ENCODE measurements at places on chromosomes 5 and 9.

DNA sequence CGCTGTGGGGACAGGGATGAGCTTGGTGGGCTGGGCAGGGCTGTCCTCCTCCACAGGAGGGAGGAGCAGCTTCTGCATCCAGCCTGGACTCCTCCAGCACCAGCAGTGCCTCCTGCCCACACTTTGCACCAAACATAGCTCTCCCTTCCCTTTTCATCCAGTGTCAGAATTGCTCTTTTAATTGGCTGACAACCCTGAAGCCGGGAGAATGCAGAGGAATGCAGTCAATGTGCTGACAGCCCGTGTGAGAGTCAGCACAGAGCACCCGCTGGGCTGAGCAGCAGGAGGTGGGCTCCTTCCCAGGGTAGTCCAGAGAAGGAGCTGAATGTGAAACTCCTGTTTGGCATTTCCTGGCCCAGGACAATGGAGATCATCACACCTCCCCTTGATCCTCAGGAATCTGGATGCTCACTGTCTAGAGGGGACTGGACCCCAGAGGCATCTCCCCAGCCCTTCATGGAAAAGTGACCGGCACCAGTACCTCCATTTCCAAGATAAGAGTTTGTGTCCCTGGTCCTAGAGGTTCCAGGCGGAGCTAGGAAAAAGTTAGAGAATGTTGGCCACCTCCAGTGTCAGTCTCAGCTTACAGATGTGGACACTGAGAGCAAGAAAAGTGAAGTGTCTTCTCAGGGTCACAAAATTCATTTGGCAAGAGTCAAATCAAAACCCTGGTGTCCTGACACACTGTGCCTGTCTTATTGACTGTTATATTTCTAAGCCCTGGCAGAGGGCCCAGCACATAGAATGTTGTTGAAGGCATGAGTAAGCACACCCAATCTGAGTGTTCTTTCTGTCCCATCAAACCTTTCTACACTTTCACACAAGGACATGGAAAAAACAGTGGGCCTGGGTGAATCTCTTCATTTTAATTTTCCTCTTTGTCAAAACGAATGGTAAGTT is 202.1 kb downstream of the SNX18 start:
- DNase-seq: peak; percentile 60

GRCh38 chr9:94934816-94935328 is 208.4 kb downstream of the AOPEP start:
- no peak for DNase-seq

- no peak for DNase-seq
These were observed 83.5 kb upstream of the CCL21 start for GRCh38 chr9:34793428-34793827.

DNA sequence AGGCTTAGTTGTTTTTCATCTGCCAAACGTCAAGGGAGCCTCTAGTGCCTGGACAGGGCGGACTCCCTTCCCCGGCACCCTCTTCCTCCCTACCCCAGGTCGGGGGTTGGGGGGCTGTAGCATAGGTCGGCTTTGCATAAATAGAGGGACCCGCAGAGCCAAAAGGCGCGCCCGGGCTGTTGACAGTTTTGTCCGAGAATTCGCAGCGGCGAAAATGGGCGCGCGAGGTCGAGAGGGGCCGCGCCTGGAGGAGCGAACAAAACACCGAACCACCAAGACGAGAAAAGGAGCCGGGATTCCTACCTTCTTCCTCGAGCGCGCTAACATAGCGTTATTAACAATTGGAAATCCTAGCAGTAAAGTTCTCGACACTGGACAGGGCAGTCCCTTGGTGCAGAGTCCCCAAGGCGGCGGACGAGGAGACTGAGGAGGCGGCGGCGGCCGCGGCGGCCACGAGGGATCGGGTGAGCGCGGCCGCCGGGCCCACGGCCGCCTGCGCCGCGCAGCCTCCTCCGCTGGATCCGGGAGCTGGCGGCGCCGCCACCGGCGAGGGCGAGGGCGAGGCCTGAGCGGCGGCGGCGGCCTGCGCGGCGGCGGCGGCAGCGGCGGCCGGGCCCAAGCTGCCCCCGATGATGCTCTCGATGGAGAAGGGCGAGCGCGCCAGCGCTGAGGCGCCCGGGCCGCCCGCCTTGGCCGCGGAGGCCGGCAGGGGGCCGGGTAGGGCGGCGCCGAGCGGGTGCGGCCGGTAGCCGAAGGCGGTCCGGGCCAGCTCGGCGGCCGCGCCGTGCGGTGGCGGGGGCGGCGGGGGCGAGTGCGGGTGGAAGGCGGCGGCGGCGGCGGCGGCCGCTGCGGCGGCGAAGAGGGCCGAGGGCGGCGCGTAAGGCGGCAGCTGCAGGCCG is 1.7 kb downstream of the FOXD1 start:
- peak; percentile 52 for DNase-seq

DNA sequence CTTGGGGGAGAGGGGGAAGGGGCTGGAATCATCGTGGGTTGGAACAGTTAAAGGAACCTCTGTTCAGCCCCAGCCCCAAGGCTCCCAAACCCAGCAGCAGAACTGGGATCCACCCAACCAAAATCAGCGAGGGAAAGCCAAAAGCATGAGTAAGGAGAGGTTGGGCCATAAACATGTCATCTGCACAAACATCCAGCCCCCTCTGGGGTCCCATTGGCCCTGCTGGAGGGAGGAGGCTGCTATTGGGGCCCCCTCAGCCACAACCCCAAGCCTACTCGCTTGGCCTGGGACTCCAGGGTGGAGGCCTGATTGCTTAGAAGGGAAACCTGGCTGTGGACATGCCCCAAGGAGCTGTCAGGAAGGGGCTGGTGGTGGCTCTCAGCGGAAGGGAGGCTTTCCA is 154.9 kb downstream of the FGF18 start:
- no peak for DNase-seq

GRCh38 chr5:78899922-78900362 is 85.2 kb downstream of the ARSB start:
- peak; percentile 64 for DNase-seq

DNA sequence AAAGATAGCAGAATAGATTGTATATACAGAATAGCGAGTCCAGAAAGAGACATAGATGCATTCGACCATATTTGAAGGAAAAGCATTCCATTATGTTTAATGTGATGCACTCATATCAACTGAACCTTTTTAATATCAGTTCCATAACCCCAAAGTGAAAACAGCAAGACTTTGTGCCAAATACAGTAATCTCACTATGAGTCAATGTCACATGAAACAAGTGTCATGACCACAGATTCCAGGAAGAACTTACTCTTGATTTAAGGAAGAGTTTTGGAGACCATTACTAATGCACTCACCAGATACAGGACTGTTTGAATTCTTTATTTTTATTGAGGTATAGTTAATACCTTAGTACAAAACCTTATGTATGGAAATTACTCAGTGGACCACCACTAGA is 220.5 kb downstream of the SH3GL2 start:
- DNase-seq: no peak

DNA sequence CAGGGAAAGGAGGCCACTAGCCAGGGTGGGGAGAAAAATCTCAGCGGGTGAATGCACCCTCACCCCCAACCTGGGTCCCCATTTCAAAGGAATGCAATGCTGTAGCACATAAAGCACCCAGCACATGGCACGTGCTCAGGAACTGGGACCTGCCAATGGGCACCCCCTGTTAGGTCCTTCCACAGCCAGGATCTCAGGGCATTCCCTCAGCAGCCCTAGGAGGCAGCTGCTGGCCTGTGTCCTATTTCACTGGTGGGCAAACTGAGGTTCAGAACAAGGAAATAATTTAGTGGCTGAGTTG is 8.8 kb downstream of the DNM1 start:
- DNase-seq: no peak

DNA sequence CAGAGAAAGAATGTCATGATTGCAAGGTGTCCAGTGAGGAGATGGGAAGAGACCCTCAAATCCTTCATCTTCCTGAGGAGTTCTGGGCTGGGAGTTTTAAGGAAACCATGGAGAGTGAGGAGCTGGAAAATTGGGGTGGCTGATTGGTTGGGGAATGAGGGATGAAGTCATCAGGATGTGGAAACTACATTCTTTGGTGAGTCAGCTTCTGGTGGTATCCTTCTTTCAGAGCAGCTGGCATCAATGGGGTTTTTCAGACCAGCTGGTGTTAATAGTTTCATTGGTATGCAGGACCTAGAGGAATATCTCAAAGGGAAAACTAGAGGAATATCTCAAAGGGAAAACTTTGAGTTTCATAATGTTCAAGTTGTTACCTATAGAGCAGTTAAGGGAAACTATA is 45.2 kb downstream of the RNF180 start:
- DNase-seq: no peak

DNA sequence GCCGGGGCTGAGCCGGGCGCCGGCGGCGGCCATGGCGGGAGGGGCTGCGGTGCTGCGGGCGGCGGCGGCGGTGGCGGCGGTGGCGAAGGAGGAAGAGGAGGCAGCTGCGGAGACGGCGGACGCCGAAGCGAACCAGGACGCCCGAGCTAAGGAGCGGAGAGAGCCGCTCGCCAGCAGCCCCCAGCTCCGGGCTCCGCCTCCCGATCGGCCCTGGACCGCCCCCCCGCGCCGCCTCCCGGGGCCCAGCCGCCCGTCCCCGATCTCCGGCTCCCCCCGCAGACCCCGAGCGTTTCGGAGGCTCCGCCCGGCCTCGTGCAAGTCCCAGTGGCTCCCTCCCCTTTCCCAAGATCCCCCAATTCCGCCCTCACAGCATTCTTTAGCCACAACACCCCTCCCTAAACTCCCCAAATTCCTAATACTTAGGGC is at the start of gene ASTN2:
ASTN2 (minus strand) TSS at position 152 of the 426 bp plus-strand sequence; CDS start at position 33, 119 bp downstream.
- DNase-seq: peak; percentile 74

DNA sequence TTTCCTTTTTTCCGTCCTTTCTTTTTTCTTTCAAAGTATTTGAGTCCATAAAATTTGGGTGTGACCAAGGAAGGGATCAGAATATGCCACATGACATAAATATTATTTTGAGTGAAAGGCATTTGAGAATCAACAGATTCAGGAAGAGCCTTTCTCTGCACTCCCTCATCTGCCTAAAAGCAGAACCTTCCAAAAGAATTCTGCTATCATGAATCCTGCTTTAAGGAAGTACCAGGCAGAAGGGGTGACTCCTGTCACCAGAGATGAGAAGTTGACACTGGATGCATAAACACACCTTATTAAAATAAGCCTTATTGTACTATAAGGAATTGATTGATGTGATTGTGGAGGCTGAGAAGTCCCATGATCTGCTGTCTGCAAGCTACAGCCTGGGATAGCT is 196.7 kb downstream of the SREK1 start:
- DNase-seq: no peak

- no peak for DNase-seq
These were observed 39.3 kb downstream of the CRB2 start for GRCh38 chr9:123395276-123395688.

DNA sequence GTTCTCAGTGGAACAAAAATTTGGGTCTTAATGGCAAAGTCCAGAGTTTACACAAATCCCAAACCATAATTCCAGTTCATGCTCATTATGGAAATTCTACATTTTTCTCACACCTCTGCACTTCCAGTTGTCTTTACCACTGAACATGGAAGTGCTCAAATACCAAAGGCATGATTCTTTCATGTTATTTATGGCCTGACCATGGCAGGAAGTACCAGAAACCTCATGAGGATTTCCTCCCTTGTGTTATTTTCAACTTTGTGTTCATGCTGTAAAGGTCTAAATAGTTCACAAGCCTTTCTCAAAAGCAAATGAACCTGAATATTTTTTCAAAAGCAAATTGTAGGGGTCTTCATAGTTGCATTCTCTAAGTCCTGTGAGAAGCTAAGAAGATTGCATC is 82.0 kb upstream of the ITGA1 start:
- no peak for DNase-seq

All from ecto neural progenitor cell (in vitro differentiated cells).